ENCODE measurements at places on chromosomes 2 and 18.

- DNase-seq: peak; percentile 16
Observed at GRCh38 chr2:69489793-69490192, 52.6 kb upstream of the NFU1 start.

GRCh38 chr2:110818767-110819481, 86.6 kb downstream of the ACOXL start:
- DNase-seq: no peak

DNA sequence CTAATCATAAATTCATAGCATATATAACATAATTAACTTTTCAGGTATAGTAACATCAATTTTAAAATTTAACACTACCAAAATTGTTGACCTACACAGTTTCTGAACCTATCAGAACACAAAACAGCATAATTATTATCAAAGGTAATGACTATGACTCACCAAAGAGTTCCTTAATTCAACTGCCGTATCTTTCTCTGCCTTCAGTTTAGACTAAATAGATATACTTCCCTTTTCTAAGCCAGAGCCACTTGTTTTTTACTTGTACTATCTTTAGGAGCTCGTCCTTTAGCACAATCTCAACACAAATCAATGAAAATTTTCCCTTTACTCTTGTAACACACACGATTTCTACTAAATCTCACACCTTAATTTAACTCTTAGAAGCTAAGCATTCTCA, 54.4 kb downstream of the CCDC88A start:
- no peak for DNase-seq

- peak; percentile 69 for DNase-seq
Observed at GRCh38 chr2:33212151-33212550, 264.3 kb upstream of the RASGRP3 start.

DNA sequence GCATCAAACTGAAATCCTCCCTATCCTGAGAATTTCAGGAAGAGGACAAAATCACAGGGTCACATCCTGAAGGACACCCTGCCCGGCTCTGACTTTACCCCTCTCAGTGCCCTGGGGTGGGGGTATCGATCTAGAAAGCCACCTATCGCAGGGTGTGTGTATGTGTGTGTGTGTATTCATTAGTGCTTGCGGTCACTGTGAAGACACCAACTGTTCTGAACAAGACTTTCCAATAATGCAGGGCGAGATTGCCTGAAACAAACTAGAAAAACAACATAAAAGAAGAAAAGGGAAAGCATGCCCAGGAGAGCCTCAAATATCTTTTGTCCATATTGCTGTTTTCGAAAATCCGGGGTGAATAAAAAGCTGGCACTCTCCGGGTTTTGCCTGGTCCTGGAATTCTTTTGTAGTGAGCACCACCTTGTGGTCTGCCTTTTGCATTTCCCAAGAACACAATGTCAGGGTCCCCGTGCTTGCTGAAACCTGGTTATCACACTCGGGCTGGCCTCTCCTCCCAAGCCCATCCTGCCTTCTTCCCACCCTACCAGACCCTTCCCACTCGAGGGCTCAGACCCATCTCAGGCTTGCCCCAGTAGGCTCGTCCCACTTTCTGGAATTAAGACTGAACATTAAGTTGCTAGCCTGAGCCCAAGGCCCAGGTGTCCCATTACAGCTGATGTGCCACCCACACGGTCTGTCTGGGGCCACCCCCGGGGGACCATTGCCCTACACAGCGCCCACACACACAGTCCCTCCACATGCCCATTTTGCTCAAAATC, 25.0 kb upstream of the COPS8 start:
- DNase-seq: peak; percentile 61

GRCh38 chr2:120943403-120944034, 207.9 kb downstream of the GLI2 start:
- DNase-seq: no peak

GRCh38 chr2:64839844-64840243, 149.4 kb upstream of the SLC1A4 start:
- DNase-seq: no peak

- DNase-seq: no peak
Observed at GRCh38 chr2:144645083-144645778, 125.3 kb upstream of the ZEB2 start.

DNA sequence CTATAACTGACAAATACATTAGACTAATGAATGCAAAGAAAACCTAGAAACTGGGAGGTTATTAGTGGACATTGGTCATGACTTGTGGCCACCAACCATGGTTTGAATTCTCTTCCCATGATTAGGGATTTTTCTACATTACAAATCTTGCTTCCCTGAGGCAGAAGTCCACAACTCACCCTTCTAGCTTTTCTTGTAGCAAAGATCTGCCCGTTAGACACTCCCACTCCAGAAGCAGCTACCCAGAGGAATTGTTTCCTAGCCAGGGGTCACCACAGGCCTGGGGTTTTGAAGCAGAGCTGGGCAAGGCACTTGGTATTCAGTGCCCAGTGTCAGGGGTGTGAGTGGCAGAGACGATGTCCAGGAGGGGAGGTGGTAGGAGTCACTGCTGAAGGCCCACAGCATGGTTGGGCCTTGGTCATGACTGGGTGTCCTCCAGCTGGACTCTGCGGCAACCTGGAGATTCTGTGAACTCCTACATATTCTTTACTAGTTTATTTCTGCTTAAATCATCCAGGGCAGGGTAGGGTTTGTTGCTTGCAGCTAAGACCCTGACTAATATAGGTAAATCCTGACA, 54.9 kb downstream of the ACTR2 start:
- no peak for DNase-seq

- DNase-seq: peak; percentile 78
Observed at GRCh38 chr2:29753671-29754444, 167.5 kb downstream of the ALK start.

DNA sequence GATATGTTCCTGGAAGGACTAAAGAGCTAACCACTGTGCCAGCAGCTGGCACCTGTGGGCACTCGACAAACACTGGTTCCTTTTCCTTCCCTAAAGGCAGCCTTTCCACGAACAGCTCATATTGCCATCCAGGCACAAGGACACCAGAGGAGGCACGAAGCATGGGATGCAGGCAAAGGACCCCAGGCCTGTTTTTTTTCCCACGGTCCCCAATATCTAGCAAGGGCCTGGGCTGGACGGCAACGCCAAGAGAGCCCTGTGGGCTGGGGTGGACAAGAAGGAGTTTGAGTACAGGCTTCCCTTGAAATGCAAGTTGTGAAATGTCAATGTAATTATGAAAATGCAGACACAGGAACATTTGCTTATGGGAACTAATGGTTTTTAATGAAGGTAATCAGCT, 135.9 kb downstream of the CYP26B1 start:
- no peak for DNase-seq

DNA sequence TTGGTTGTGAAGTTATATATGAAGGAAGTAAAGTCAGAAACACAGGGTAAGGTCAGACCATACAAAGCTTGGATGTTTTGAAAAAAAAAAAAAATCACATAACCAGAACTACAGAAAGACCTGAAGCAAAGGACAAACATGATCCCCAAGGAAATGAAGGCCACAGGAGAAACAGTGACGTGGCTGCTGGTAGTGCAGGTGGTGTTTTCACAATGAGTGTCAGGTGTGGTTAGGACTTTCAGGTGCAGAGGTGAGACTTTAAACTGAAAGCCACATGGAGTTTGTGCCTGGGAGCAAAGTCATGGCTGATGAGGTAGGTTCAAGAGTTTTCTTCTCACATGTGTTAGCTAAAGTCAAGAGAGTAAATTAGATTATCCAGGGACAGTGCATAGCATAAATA, 270.7 kb downstream of the PIEZO2 start:
- no peak for DNase-seq

GRCh38 chr2:101442042-101442666, 32.8 kb downstream of the RFX8 start:
- peak; percentile 57 for DNase-seq

- DNase-seq: no peak
Observed at GRCh38 chr2:126642031-126642430, 13.9 kb upstream of the GYPC start.

DNA sequence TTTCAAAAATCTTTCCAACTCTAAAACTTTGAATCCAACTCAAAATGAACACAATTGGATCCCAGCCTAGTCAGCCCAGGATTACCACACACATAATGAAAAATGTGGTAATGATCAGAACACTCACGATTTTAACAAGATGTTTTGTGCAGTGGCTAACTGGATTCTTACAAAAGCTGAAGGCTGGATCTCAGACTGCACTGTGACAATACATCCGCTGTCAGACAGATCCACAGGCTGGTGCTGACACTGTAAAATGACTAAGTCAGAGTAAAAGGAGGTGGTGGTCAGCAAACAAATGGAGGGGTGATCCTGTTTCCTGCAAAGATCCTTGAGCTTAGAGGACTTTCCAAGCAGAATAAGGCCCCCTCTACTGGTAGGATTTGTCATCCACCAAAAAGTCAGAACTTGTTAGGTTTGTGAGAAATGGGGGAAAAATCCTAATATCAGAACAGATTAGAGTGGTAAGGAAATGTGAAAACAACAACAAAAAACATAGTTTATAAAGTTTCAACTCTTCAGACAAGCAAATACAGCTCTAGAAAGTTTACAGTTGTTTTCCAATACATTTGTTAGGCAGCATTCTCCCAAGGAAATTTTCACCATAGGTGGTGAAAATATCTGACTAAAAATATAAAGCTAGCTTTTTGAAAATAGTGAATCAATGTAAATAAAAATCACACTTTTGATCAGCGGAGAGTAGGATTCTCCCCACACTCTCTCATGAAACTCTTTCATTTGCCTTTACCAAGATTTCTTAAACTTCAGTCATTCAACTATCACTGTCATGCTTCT, 211.9 kb downstream of the AGPS start:
- DNase-seq: peak; percentile 22

DNA sequence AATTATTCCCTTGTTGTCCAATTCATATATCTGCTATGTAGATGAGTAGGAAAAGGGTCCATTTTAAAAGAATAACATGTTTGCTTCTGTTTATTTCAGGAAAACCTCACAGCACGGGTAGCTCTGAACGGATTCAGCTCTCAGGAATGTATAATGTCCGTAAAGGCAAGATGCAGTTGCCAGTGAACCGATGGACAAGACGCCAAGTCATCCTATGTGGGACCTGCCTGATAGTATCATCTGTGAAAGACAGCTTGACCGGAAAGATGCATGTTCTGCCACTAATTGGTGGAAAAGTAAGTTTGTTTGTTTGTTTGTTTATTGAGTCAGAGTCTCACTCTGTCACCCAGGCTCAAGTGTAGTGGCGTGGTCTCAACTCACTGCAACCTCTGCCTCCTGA, 114.6 kb downstream of the PHLPP1 start:
- DNase-seq: no peak

GRCh38 chr2:10238991-10239485, 63.7 kb upstream of the HPCAL1 start:
- no peak for DNase-seq

- no peak for DNase-seq
Observed at GRCh38 chr2:8252997-8253694, 428.7 kb upstream of the ID2 start.

- DNase-seq: no peak
Observed at GRCh38 chr2:14749884-14750283, 117.4 kb downstream of the LRATD1 start.

DNA sequence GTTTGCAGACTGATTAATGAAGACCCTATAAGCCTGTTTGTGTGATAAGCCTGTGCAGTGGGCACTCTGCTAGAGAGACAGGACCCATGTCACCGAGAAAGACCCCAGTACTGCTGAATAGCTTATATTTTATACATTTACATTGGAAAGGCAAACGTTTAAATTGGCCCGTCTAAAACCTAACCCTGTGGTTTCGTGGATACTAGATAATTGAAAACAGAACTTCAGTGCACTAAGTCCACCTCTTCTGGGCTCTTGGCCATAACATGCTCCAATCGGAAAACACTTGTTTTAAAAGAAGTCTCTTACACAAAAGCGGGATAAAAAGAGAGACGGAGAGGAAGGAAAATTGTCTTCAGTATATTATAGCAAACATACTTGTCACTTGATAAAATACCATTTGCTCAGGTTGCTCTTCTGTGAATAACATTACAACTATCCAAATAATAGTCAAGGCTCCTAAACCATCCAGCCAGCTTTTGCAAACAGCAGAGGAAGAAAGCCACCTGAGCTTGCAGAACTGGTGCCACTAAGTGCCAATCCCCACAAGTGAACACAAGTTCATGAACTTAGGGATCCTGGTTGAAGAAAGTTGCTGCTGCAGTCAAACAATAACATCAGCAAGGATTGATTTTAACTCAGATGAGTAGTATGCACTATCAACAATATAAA, 218.4 kb upstream of the FN1 start:
- no peak for DNase-seq

- DNase-seq: no peak
Observed at GRCh38 chr2:143758629-143759330, 629.6 kb downstream of the ARHGAP15 start.

DNA sequence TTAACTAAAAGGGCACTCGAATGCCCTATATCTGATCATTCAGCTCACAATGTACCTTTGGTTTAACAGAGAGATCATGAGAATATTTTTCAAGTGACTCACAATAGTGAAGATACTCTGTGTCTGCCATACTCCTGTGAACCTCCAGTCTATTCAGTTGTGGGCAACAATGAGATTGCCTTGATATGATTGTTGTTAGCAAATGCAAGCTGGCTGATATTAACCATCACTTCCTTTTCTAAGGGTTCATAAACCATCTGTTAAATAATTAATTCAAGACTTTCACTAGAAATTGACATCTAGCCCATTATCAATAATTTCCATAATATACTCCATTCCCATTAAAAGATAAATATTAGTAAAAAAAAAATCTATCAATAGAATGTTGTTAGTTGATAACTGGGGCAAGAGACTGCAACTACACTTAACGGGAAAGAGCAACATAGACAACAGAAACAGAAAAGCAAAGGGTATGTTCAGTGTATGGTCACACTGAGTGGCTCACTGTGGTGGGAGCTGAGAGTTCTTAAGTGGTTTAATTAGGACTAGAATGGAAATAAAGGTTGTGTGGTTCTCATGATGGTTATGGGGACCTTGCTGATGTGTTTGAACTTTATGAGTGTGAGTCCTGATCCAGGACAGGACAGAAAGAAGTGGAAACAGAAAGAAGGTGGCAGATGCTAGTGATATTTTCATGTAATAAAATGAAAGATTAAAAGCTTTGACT, 11.9 kb downstream of the IL18RAP start:
- DNase-seq: no peak

Measured in hepatic stellate cell (primary cell).